ENCODE measurements at places on chromosomes 7 and 10.

DNA sequence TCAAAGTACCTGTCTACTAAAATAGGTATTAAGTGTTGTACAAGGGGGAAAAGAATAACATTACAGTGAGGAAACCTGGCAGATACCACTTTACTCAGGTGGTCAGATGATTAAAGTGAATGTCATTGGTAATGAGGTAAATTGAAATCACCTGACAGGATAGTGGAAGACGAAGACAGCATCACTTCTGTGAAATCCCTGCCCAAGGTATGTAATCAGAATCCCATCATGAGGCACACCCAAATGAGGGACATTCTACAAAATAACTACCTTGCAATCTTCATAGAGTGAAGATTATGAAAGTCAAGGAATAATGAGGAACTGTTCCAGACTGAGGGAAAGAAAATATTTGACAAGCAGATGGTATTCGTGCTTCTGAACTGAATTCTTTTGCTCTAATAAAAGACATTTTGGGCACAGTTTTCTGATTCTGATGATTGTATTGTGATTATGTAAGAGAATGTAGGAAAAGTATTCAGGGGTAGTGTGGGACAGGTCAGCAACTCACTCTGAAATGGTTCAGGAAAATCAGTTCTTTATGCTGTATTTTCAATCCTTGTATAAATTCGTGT lies 33.3 kb upstream of the ARMS2 start:
- DNase-seq = no peak

GRCh38 chr7:37894671-37895070 lies 21.9 kb downstream of the SFRP4 start:
- DNase-seq = no peak

- DNase-seq = no peak
These were observed 97.4 kb downstream of the LRRC18 start for GRCh38 chr10:48842231-48842630.

GRCh38 chr7:51774178-51774577 lies 457.6 kb upstream of the COBL start:
- DNase-seq = no peak

- DNase-seq = no peak
These were observed 42.9 kb upstream of the SAMD8 start for GRCh38 chr10:75068523-75068922.

DNA sequence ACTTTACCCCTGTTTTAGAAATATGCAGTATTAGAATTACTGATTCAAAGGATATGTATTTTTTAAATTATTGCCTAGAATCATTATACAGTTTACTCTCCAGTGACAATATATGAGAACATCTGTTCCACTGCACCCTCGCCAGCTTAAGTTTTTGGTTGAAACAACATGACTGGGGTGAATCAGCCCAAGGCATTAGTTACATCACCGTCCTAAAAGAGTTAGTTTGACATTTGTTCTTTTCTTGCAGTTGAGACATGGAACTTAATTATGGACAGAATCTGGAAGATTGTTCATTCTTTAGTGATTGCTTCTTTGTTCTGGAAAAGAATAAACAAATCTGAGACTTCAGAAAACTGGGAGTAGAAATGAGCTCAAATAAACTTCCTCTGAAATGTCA lies 167.3 kb upstream of the DKK1 start:
- no peak for DNase-seq

- DNase-seq = no peak
These were observed 154.5 kb downstream of the RNF133 start for GRCh38 chr7:122544463-122544862.

DNA sequence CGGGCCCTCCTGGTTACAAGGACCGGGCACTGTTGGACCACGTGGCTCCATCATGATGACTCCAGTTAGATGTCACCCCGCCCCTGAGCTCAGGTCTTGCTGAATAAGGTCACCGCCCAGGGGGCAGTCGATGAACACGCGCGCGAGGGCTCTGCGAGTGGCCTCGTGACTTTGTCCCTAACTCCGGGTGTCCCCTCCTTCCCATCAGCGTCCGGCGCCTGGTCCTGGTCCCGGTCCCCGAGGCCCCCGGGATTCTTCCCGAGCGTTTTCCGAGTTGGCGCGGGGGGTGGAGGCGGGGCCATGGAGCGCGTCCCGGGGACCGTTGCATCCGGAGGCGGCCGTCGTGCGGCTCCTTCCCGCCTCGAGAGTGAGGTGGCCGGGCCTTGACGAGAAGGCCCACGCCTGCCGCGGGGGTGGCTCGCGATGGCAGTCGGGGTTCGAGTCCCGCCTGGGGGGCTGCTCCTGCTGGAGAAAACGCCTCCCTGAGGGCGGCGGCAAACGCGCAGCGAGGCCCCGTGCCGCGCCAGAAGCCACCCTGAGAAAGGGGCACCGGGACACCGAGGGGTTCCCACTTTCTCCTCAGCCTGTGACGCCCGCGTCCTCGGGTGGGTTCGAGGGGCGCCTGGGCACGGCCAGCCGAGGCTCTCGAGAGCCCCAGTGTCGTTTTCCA lies 569 bp upstream of the NPTX2 start:
- no peak for DNase-seq

- DNase-seq = no peak
These were observed 606.6 kb upstream of the SORCS1 start for GRCh38 chr10:107771066-107771465.

GRCh38 chr7:67462781-67463191 lies 466.2 kb downstream of the TYW1 start:
- DNase-seq = no peak

- DNase-seq = no peak
These were observed 286 bp downstream of the DGKI start for GRCh38 chr7:137846549-137846826.

GRCh38 chr7:2199528-2199927 lies 33.2 kb downstream of the MAD1L1 start:
- DNase-seq = no peak

GRCh38 chr7:151095123-151095797 lies 9.0 kb downstream of the AGAP3 start:
- no peak for DNase-seq

GRCh38 chr10:16014469-16014868 lies 154.2 kb upstream of the MINDY3 start:
- DNase-seq = no peak

DNA sequence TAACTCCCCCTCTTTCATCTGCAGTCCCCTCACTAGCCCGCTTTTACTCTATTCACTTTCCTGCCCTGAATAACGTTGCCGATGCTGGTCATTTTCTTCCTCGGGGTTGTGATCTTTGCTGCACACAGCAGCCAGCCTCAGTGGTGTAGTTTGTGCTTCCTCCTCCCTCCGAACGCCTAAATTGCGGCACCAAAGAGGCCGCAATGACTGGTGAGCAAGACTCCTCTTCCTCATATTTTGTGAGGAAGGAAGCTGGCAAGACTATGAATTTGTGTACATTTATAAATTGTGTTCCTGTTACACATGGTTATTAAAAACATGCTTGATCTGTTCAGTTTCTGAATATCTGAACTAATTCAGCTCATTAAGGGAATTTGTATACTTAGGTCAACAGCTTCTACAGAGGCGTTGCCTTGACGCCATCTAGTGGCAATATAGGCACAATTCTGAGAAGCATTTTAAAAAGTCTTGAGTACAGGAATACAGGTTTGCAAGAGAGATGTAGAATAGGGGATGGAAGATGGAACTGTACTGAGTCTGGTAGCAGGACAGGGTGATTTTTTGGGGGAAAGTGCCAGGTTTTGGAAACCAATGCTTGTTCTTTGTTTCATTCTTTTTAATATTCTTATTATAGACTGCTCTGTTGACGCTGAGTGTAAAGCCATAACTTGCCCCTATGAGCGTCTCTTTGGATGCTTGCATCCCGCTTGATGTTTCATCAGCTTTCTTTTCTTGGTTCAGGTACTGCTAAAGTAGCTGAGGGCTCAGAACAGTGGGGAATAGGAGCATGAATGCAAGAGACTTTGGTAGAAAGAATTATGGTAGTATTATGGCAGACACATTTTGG lies 4.1 kb upstream of the TAS2R5 start:
- DNase-seq = no peak

DNA sequence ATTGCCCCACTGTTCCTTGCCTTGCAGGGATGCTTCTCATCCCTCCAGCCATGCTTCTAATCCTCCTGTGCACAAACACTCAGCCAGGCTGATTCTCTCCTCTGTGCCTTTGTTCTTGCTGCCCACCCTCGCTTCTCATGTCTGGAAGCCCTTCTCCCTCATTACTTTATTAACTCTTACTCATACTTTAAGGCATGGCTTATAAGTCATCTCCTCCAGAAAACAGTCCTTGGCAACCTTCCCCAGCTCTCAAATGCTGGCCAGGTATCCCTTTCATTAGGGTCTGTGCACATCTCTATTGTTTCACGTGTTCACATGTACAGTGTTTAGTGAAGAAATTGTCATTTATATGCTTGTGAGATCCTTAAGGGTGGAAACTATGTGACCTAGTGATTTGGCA lies 62.9 kb downstream of the ITGB8 start:
- no peak for DNase-seq

DNA sequence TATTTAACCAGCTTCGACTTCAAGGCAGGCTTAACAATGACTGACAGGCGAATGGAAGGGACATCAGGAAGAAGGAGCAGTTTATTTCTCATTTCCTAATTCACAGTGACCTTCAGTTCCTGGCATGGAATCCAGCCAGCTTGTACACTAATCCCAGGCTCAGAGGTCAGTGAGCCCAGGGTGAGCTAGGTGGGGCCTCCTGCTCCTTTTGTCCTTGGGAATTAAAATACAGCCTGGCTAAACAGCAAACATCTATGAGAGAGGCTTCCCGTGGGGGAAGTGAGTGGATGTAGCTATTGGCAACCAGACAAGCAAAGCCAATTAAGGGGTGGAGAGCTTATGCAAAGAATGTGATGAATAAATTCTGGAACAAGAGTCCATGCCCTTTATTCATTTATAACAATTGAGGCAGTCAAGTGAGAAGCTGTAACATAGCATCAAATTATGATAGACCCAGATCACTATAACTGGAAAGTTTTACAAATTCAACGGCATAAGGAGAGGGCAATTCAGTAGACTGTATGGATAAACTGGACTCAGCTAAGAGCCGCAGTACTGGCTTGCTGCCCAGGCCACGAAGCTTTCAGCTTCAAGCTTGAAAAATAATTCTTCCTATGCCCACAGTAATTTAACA lies 57.1 kb downstream of the STK17A start:
- no peak for DNase-seq

GRCh38 chr10:14247377-14248116 lies 83.2 kb downstream of the FRMD4A start:
- DNase-seq = no peak

DNA sequence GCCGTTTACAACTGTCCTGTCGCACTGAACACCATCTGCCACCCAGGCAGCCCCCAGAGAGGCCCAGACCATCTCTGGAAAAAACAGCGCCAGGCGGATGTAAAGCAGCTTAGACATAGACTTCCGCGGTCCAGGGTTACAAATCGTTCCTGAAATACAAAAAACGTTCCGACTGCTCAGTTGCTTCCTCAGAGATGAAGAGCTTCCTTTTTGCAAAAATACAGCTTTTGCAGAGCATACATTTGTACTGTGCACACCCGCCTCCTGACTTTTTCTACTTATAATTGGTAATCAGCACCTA lies 11.4 kb downstream of the DAGLB start:
- no peak for DNase-seq

- DNase-seq = no peak
These were observed 19.7 kb upstream of the VPS37D start for GRCh38 chr7:73647725-73648592.

DNA sequence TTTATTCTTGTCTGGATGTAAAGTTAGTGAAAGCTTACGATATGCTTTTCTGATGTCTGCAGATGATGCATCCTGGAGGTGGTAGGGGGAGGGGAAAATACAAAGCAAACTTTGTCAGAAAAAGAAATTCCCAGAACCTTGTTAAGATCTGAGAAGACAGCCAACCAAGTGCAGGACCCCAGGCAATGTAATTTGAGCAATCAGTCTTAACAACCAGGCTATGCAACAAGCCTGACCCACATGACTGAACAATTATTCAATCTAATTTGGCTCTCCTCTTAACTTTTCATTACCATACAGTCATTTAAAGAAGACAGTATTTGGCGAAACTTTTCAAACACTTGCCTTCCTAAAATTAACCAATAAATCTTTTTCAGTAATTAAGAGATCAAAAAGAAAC lies 74.5 kb downstream of the DNAJC1 start:
- DNase-seq = no peak

GRCh38 chr10:61151059-61151458 lies 207.1 kb upstream of the RHOBTB1 start:
- no peak for DNase-seq

DNA sequence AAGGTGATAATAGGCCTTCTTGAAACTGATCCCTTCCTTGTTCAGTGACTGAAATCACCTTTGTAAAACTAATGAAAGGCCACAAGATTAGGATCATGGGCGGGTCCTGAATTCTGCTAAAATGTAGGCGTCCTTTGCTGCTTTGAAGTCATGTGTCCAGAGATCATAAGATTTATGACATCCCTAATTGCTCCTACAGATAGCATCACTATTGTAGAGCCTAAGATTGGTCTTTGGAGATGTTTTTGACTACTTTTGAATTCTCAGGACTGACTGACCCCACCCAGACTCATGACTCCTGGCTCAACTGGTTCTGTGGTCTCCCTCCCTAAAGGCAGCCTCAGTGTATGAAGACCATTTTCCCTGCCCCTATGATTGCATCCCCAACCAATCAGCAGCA lies 322.6 kb upstream of the SEMA3D start:
- DNase-seq = no peak

- no peak for DNase-seq
These were observed 89.2 kb downstream of the RBM20 start for GRCh38 chr10:110733218-110733952.

GRCh38 chr7:101466871-101467270 lies 104.2 kb downstream of the COL26A1 start:
- no peak for DNase-seq

GRCh38 chr7:50329775-50330174 lies 25.3 kb downstream of the IKZF1 start:
- no peak for DNase-seq

DNA sequence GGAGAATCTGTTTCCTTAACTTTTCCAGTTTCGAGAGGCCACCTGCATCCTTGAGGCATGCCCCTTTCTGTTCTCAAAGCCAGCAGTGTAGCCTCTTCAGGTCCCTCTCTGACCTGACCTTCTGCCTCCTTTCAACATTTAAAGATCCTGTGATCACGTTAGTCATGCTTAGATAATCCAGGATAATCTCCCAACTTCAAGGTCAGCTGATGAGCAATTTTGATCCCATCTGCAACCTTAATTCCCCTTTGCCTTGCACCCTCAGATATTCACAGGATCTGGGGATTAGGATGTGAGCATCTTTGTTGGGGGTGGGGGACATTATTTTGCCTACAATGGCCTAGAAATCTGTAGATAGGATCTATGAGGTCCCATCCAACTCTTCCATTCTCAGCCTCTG lies 8.0 kb downstream of the HKDC1 start:
- no peak for DNase-seq

GRCh38 chr10:30445711-30446110 lies 11.7 kb downstream of the MAP3K8 start:
- no peak for DNase-seq

Measured in CMK (cell line).